ENCODE measurements at places on chromosomes 16 and 17.

GRCh38 chr17:72590382-72590781, 469.6 kb downstream of the SOX9 start:
- no peak for DNase-seq

DNA sequence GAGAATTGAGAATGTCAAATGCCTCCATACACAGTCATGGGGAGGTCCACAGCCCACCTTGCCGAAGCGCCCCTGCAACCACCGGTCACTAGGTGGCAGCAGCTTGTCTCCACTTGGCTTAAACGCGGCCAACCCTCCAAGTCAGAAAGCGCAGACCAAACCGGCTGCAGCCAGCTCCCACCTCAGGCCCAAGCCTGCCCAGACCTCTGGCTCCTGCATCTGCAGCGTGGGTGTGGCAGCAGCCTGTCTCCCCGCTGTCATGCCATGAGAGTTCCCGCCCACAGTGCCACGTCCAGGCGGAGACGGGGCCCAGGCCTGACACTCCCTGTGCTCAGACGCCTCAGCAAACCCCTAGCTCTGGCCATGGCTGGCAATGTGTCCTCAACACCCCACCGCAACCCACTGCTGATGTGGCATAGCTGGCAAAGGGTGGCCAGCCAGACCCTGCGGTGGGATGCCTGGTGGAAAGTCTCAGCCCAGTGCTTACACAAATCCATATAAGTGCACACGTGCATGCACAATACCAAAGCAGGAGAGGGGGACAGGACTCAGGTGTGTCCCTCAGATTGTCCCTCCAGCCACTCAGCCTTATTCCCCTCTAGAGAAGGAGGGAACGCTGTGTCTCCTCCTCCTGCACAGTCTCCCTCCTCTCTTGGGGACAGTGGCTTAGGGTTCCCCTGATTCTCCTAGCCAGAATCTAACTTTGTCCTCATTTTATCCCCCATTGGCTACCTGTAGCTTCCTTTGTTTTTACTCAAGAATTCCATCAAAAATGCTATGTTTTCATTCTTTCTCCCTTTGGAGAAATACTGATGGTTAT, 10.9 kb downstream of the COPZ2 start:
- peak; percentile 62 for DNase-seq

DNA sequence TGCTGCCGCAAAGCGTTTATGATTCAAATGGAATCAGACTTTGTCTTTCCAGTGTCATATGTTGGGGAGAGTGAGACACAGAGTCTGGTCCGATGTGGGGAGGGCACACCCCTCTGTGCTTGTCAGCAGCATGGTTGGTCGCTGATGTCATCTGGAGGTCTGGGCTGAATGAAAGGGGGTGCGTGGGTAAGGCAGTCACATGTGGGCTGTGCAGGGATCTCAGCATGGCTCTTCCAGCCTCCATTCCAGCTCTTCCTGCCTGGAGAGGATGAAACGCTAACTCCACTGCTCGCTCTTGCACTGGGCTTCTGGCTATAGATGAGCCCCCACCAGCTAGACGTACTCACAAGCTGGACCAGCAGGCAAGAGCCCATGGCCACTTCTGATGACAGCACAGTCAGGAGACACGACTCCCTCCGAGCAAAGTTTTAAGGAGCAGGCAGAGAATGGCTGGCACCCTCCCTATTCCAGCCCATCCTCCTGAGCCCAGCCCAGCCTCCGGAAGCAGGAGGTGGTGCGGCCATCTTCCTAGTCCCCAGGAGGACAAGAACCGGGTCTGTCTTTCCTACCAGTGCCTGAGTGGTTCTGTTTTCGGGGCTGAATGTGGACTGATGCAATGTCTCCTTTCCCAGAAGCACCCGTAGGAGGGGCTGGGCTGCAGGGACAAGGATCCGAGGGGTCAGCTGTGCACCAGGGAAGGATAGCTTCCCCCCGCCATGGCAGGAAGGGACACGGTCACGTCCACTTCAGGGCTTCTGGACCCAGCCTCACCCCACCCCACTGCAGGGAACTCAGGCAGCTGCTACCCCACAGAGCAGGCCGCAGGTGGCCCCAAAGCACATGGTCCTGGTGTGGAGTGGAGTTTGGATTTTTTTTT, 41.5 kb upstream of the CBFA2T3 start:
- no peak for DNase-seq

- peak; percentile 38 for DNase-seq
These were observed 18.2 kb downstream of the COTL1 start for GRCh38 chr16:84599521-84600202.

- DNase-seq: no peak
These were observed 9.8 kb upstream of the RNF157 start for GRCh38 chr17:76250141-76250540.

GRCh38 chr16:72938795-72939164, 109.1 kb downstream of the ZFHX3 start:
- DNase-seq: no peak

GRCh38 chr17:39729280-39729851, 966 bp downstream of the MIEN1 start:
- no peak for DNase-seq

DNA sequence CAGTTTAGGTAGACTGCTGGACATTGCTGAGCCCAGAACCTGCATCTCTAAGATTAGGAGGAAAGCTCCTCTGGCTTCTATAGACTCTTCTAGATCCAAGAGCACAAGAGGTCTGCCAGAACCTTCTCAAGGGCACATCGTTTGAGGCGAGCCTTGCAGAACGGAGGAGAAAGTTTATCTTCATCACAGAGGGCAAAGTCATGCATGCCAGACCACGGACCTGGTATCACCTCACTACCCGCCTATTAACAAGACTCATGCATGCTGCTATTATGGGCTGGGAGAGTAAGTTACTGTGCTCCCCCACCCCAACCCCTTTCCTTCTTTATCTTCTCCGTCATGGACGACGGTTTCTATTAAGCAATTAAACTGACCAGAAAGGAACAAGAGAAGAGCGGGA, 23.3 kb downstream of the MYH11 start:
- DNase-seq: no peak

GRCh38 chr17:8125154-8125946, 1.4 kb upstream of the HES7 start:
- DNase-seq: peak; percentile 83

DNA sequence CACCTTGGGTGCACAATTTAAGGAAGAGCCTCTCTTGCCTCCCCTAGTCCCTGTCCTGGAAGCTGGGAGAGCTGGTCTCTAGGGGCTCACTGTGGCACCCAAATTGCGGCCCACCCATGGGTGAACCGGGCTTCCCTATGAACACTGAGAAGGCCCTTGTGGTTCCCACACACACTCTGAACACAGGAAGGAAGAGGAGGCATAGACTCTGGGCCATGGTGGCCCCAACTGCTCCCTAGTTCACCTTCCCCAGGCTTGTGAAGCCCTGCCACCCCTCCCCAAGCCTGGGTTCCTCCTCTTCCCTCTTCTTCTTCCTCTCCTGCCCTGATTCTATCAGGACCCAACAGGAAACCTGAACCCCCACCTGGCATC, 10.5 kb downstream of the SREBF1 start:
- DNase-seq: no peak

- no peak for DNase-seq
These were observed 560.6 kb downstream of the TOX3 start for GRCh38 chr16:51986301-51986700.

DNA sequence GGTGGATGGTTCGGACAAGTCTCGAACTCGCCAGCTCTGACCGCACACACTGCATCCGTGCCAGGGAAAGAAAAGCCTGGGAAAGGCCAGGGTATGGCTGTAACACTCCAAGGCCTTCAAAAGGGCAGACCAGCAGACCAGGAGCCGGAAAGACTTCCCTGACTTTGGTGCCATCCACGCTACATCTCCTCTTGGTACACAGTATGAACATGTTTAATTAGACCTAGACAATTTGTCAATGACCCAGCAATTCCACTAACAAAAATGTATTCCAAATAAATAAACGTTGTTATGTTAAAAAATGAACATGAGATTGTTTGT, 637 bp upstream of the HDAC5 start:
- DNase-seq: no peak

All from CD4-positive, alpha-beta T cell treated with Interleukin-6 at 100 ng/mL for 8 hours (primary cell).